ENCODE measurements at places on chromosomes 11 and 22.

GRCh38 chr11:5929571-5930368 lies 12.3 kb upstream of the OR56A3 start:
- no peak for DNase-seq

DNA sequence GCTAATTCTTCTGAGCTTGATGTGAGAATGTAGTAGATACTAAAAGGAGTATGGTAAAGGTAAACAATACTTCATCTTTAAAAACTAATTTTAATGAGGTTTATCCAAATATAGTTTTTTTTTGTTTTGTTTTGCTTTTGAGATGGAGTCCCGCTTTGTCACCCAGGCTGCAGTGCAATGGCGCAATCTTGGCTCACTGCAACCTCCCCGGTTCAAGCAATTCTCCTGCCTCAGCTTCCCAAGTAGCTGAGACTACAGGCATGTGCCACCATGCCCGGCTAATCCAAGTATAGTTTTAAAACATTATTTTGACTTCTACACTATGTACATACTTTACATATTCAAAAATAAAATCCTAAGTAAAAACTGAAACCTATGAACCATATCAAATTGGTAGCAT lies 4.1 kb downstream of the ZBTB44 start:
- DNase-seq = no peak

DNA sequence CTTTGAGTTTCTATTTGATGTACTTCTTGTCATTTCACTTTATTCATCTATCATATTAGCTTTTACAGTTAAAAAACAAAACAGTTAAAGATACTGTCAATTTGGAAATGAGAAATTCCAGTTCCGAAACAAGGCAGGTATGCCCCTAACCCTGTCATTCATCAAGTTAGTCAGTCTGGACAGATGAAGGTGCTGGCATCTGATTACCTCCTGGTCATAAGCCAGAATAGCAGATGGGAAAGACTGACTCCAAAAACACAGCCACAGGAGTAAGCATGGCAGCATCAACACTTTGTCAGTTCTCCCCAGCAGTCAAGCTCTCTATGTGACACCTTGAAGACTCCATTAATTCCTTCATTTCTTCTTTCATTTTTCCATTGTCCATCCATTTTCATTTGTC lies 4.3 kb downstream of the LRRC51 start:
- DNase-seq = no peak

DNA sequence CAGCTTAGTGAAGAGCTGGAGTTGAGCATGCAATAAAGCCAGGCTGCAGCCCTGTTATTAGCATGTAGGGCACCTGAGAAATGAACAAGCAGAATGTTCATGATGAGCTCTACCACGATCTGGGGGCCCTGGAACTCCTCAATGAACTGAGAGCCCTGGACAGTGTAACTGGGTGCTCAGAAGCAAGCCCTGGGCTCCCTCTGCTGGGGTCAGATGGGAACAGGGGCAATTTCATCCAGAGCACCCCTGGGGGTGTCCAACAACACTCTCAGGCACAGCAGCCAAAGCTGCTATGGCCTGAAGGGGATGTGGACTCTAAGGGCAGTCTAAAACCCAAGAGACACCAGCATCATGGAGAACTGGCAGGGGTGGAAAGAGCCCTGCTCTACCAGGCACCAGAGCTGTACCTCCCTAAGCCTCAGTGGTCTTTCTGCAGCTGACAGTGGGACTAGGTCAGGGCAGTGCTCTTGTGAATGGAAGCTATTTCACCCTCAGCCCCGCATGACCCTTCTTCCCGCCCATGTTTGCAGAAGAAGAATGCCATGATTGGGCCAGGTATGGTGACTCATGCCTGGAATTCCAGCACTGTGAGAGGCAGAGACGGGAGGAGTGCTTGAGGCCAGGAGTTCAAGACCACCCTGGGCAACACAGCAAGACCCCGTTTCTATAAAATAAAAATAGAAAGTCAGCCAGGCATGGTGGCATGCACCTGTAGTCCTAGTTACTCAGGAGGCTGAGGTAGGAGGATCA lies 28.9 kb downstream of the THOC5 start:
- DNase-seq = peak; percentile 57

DNA sequence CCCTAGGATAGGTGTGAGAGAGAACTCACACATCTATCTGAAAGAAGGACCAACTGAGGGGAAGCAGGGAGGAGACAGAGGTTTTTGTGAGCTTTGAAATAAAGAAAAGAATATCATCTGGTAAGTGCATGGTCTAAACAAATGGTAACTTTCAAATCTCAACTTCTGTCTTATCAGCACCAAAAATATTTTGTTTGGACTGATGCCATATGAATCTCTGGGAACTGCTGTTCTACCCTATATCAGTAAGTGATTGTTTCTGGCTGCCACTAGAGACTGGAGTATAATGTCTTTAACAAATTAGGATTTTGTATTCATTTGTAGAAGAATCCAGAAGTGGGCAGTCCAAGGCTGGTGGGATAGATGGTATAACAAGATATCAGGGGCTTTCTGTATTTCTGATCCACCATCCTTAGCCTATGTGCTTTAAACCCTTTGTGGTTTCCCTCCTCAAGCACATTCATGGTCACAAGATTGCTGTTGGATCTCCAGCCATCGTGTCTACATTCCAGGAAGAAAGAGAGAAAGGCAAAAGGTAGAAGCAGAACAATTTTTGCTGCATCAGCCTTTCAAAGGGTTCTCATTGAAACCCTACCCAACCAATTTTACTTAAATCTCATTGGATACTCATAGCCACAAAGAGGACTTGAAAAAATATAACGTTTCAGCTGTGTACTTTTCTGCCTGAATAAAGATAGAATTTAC lies 4.7 kb downstream of the HEPHL1 start:
- no peak for DNase-seq

GRCh38 chr11:12625438-12626071 lies 48.7 kb upstream of the TEAD1 start:
- DNase-seq = no peak

GRCh38 chr22:49446145-49446758 lies 381.4 kb downstream of the BRD1 start:
- no peak for DNase-seq

- no peak for DNase-seq
Observed at GRCh38 chr11:134636071-134636470, 224.0 kb upstream of the B3GAT1 start.

All from HAP-1 (cell line).